ENCODE measurements at places on chromosomes 16 and 17. TPM values are rescaled to one million over a fixed set of nuclear protein-coding genes. Genes with fewer than 3 reads are reported as not detected.

- no peak for DNase-seq
These were observed 60.5 kb downstream of the SLC5A11 start for GRCh38 chr16:24906199-24906808.

The TRPV3 gene
- total RNA-seq = 0.98 TPM

- DNase-seq = peak; percentile 87
These were observed 985 bp upstream of the SLFN12 start for GRCh38 chr17:35433075-35433894.

The RHBDL3 gene
- total RNA-seq = 0.54 TPM

- DNase-seq = peak; percentile 78
These were observed 1.0 kb downstream of the ORAI3 start for GRCh38 chr16:30949650-30950515.

The KRTAP16-1 gene
- total RNA-seq = not detected

The CPD gene
- 25.6 TPM for total RNA-seq

The TTYH2 gene
- 12.8 TPM for total RNA-seq

DNA sequence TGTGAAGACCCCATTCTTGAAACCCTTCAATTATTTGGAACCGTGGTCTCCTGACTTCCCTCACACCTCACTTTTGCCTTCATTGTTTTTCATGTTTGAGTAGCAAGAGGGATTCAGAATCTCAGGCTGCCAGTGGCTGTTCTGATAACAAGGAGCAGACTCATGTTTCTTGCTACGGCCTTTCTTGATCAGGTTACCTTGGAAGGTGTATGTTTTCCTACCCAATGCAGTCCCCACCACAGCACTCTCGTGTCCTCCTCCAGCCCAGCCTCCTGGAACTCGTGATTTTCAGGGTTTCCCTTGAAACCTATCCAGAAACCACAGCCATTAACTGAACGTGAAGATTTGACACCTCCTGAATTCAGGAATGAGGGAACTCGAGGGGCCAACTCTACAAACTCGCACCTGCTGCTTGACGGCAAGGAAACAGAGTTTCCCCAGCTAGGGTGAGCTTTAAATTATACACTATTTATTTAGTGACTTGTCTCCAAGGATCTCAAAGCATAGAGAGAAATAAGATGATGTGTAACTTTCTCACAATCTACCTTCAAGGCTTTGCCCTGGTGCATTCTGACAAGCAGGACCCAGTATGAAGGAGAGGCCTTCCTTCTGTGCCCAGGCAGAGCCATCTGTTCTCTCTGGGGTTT is 1.6 kb downstream of the ZFHX3 start:
- DNase-seq = no peak

The ABCC6 gene
- not detected for total RNA-seq

The TBC1D3E gene
- not detected for total RNA-seq

- no peak for DNase-seq
These were observed 184.2 kb downstream of the COPRS start for GRCh38 chr17:31674717-31675349.

DNA sequence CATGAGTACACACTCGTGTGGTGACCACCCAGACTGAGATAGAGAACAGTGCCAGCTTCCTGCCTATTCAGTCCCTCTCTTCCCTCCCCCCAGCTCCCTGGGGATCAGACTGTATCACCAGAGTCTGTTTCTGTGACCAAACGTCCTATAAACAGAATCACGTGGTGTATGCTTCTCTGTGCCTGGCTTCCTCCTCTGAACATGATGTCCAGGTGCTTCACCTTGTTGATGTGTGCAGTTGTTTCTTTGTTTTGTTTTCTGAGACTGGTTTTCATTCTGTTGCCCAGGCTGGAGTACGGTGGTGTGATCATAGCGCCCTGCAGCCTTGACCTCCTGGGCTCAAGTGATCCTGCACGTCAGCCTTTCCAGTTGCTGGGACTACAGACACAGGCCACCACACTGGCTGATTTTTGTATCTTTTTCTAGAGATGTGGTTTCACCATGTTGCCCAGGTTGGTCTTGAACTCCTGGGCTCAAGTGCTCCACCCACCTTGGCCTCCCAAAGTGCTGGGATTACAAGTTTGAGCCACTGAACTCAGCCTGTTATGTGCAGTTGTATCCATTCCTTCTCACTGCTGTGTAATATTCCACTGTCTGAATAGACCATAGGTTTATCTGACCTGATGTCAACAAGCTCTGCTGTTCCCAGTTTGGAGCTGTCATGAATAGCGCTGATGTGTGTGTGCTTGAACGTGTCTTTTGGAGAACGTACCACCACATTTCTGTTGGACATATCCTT is 28.9 kb upstream of the PRM1 start:
- no peak for DNase-seq

GRCh38 chr16:2686912-2687507 is 4.7 kb downstream of the KCTD5 start:
- DNase-seq = peak; percentile 70
